ENCODE measurements at places on chromosomes 12 and 14.
A peak's percentile ranks its signal among the peaks of the same experiment; 100 is the strongest.

DNA sequence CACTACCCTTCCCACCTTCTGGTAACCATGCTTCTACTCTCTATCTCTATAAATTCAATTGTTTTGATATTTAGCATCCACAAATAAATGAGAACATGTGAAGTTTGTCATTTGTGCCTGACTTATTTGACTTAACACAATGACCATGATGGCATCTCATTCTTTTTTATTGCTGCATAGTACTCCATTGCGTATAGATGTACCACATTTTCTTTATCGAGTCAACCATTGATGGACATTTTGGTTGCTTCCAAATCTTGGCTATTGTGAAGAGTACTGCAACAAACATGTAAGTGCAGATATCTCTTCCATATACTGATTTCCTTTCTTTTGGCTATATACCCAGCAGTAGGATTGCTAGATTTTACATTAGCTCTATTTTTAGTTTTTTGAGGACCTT lies 73.6 kb downstream of the PTPRQ start:
- no peak for DNase-seq

DNA sequence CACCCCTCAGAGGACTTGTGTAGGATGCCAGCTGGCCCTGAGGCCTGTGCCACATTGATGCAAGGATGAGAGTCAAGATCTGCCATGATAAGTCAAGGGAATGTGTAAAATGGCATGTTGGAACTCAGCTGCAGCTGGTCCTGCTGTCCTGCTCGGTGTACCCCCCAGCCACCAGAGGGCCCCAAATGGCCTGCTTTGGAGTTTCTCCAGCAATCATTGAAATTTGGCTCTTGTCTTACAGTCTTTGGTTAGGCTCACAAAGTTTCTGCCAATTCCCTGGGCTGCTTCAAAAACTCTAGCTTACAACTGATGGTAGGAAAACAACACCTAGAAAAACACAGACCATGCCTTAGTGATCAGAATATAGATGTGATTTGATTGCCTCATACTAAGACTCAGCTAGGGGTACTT lies 76.8 kb downstream of the HSD17B6 start:
- peak; percentile 86 for DNase-seq

GRCh38 chr14:95831041-95831440 lies 45.6 kb upstream of the TUNAR start:
- no peak for DNase-seq

DNA sequence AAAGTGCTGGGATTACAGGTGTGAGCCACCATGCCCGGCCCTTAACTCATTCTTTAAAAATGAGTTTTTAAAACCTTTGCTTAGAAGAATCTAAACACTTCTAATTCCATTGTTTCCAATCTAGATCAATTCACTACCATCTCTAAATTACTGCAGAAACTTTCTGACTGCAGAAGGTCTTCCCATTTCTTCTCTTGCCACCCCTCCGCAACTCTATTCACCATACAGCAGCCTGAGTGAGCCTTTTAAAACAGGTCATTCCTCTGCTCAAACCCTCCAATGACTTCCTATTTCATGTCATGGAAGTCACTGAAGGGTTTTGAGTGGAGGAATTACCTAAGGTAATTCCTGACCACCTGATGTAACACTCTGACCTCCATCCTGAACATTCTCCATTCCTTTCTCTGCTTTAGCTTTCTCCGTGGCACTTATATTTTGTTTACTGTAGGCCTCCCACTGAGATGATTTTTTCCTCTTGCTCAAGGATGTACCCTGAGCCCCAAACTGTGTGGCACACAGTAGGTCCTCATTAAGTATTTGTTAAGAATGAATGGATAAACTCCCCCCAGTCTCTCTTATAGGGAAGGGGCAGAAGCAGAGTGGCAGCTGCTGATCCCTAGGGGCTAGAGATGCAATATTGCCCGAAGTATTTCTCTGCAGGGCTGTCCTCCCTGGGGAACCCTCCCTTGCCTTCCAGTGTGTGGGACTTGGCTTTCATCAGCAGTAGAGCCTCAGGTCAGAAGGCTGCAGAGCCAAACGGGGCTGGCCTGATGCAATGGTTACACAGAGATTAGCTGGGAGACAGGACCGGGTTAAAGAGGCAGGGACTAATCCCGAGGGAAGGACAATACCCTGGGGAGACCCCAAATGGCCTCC lies 1.2 kb downstream of the DDIT3 start:
- peak; percentile 58 for DNase-seq

- peak; percentile 56 for DNase-seq
These were observed 3.8 kb downstream of the ENDOU start for GRCh38 chr12:47721431-47721973.

- DNase-seq = no peak
These were observed 101.6 kb downstream of the TSPAN9 start for GRCh38 chr12:3178671-3179313.

- no peak for DNase-seq
These were observed 10.3 kb downstream of the WASHC3 start for GRCh38 chr12:102051431-102051965.

DNA sequence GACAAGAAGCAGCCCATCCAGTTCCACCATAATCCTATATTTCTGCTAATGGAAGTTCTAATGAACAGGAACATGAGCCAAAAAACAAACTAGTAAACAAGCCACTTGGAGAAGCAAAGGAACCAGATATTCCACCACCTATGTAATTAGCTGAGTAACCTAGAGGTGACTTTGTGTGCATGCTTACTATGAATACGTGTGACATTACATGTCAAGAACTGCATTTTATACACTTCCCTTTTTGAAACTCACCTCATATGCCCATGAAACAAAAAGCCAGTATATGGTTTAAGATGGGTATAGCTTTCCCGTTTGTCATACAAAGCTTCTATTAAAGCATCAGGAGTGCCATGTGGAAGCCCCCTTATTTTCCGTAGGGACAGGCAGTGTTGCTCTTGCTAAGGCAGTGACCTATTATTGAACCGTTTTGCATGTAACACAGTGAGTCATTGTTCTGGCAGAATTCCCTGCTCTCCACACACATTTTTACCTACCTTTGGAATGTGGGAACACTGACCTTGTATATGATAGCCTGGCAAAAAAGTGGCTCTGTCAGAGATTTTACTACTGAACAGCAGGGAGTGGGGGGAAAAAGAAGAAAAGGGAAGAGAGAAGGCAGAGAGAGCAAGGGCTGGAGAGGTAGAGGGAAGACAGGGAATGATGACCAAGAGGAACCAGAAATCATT lies 34.8 kb upstream of the FRMD6 start:
- no peak for DNase-seq

DNA sequence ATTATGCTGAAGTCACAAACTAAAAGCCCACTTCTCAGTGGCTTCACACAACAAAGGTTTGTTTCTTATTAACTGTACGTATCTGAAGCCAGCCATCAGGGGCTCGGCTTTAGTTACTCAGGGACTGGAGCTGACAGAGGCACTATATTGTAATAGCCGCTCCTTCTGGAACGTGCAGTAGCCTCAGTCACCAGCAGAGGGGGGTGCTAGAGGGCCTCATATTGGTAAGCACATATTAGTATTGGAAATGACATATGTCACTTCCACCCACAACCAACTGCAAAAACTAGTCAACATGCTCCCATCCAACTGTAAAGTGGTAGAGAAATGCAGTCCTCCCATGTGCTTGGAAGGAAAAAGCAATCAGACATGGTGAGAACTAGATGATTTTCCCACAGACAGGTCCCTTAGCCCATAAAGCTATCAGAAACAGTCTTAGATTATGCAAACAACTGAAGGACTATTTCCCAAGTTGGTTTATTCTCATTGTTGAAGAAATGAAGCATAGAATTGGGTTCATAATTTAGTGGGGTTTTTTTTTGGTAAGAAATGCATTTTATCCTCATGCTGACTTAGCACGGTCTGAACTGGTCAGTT lies 183.6 kb upstream of the G2E3 start:
- DNase-seq = peak; percentile 78
